ENCODE measurements at places on chromosomes 6 and 20.

DNA sequence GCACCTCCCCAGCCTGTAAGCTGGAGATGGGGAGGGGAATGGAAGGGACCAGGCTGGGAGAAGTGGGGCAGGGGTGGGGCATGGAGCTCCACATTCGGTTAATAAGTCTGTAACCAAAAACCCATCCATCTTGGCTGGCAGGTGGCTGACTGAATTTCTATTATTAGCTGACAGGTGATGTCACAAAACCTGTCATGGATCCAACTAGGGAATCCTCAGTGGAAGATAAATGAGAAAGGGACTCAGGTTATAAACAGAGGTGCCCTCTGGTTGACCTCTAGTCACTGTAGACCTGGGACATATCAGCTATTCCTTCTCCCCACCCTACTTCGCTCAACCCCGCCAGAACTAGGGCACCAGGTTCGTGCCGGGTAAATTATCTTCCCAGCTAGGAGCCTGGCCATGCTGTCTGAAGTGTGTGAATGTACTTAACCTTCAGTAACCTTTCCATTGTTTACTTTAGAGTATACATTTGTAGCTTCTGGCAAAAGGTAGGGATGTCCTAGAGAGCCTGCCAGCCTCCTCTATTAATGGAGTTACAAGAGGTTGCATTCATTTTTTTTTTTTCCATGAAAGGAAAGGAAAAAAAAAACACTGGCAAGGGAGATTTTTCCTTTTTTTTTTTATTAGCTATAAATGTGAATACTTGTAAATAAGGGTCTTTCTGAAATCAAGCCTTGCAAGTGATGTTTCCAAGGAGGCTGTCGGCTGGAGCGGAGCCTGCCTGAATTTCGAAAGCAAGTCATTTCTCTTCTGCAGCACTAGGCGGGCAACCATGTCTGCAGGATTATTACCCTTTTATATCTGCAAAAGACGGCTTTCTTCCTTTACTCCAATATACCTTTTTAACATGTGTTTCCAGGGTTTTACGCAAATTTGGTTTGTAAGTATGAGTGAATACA lies 135.9 kb downstream of the TMEM242 start:
- no peak for DNase-seq

- no peak for DNase-seq
Measured at GRCh38 chr20:1086277-1087213, 31.9 kb upstream of the PSMF1 start.

DNA sequence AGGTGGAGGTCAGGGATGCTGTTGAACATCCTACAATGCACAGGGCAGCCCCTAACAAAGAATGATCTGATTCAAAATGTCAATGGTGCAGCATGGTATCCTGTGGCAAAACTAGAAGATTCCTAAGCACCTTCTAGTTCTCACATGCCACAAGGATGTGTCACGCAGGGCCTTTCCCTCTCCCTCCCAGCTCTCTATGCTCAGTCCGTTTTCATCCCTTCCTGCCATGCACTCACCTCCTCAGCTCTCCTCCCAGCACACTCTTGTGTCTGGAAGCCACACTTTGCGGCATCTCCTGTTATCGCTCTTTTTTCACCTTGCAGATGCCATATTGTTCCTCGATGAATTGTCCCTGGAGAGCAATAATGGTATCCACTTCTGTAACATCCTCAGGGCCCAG lies 263.4 kb downstream of the CDC5L start:
- peak; percentile 79 for DNase-seq

GRCh38 chr20:62355878-62356588 lies 11.1 kb downstream of the LAMA5 start:
- DNase-seq = no peak

GRCh38 chr6:146785001-146785585 lies 186.3 kb downstream of the ADGB start:
- DNase-seq = peak; percentile 76
